ENCODE measurements at places on chromosomes 3 and 15.
A peak's percentile ranks its signal among the peaks of the same experiment; 100 is the strongest.

GRCh38 chr3:197674741-197675562 lies 61.8 kb downstream of the RUBCN start:
- DNase-seq = no peak

DNA sequence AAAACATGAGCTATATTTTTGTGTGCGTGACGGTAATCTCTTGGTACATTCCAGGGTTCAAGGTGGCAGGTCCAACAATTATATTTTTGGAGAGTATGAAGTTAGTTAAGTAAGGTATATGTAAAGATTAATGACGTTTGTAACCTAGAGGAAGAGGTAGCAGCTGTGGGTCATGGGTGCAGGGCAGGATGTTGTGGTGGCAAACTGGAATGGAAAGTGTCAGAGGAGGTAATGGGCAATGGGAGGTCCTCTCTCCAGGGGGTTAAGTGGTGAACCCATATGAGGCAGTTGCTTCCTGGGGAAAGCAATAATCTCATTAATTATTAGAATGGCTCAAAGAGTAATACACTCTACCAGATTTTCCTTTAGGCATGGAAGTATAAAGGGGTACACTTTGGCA lies 1.0 kb upstream of the CD200R1L start:
- DNase-seq = no peak

GRCh38 chr3:59380146-59380545 lies 330.3 kb upstream of the CFAP20DC start:
- DNase-seq = no peak

DNA sequence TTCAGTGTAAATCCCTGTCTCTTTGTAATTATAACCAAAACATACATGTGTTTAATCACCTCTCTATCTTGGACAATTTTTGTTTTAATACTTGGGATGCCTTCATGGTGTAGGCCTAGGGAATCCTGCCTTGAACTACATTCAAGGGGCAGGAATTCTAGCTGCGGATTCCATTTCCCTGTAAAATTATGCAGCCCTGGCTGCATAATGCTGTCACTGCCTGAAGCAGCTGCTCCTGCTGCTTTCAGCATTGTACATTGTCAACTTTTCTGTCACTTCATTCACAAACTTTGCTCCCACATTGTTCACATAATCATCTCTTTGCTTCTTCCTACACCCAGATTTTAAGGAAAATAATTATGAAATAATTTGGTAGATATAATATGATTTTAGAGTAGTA lies 638.7 kb downstream of the RBMS3 start:
- DNase-seq = no peak

GRCh38 chr15:36612063-36612788 lies 32.8 kb downstream of the CDIN1 start:
- DNase-seq = peak; percentile 88

- DNase-seq = no peak
These were observed 119.3 kb downstream of the RFX7 start for GRCh38 chr15:56124391-56124790.

DNA sequence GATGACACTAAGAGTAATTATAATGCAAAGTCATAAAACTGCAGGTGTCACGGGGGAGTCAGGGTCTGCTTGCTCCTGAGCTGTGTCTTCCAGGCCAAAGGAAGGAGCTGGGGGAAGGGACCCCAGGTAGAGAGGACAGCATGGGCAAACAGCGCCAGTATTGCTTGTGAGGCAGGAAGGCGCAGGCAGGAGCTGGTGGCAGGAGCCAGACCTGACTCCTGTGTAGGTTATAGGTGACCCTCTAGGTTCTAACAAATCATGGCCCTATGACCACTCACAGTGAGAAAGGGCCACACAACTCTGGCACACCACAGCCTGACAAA lies 1.9 kb downstream of the CISH start:
- no peak for DNase-seq

DNA sequence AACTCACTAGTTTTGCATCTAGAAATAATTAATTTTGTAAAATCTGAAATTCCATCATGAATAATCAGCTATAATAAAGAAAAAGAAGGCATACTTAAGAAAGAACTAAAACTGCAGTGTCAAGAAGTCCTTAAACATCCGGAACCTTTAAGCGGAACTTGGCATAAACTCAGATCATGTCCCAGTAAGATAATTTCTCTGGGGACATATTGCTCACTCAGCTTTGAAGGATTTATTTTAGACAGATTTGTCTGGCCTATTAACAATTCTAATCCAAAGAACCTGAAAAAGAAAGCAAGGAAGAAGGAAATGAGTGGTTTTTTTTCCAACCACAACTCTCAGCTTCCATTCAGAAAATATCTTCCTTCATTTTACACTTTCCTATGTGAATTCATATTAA lies 850.3 kb downstream of the ROBO1 start:
- no peak for DNase-seq

DNA sequence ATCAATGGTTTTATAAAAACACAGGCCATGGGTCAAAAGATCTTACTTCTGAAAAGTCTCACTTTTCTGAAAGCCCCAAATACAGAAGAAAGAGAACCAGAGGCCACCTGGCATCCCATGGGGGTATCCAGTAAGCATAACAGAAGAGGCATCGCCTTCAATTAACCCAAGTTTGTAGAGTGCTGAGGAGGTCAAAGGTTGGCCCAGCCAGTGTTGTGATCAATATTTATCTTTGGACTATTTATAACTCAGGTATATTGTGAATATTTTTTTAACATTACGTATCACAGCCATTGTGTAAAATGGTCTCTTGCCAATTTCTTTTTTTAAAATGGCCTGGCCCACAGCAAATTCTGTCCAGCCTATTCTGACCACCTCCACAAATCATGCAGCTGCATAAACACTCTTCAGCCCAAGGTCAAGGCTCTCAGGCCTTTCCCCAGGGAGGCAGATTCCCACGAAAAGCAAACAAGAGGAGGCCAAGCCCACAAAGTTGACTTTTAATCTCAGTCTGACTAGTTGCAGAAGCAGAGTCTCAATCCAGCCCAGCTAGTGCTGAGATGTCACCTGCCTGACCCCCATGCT lies 26.2 kb upstream of the SPTBN5 start:
- DNase-seq = no peak

DNA sequence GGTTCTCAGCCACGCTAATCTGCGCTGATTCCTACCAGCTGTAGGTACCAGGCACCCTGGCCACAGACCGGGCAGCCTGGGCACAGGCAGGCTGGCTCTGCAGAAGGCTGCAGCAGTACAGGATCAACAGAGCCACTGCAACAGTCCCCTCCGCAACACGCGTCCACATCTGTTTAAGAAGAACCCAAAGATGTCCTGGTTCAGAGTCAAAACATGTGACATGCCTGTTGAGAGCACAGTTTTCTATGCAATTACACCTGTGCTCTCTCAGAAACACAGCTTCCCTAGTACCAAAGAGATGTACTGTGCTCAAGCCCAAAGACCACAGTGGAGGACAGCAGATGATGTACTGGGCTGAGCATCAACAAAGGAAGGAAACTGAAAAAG lies 18.8 kb downstream of the LRIG1 start:
- no peak for DNase-seq

- DNase-seq = no peak
These were observed 2.0 kb upstream of the FAM219B start for GRCh38 chr15:74908635-74909034.

DNA sequence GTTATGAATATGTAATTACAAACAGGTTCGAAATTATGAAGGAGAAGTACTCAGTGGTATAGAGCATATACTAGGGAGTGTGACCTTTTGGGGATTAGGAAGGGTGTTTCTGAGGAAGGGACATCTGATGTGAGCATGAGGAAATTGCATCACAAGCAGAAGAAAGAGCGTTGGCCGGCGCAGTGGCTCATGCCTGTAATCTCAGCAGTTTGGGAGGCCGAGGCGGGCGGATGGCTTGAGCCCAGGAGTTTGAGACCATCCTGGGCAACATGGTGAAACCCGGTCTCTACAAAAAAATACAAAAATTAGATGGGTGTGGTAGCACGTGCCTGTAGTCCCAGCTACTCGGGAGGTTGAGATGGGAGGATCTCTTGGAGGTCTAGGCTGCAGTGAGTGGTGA lies 6.9 kb downstream of the CMTM7 start:
- DNase-seq = no peak

DNA sequence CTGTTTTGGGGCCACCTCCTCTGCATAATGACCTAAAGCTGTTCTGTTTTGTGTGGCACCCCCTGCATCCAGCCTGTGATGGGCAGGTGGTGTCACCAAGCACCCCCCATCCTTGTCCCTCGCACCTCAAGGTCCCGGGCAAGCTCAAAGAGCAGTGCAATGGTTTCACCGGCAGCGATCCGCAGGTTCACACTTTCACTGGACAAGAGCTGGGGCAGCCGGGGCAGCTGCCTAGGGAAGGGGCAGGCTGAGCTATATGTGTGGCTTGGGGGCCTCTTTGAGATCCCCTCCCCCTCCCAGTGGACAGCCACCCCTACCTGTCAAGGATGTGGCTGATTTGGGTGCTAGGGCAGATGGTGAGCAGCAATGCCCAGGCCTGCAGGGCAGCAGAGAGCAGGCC lies 3.1 kb downstream of the IFRD2 start:
- peak; percentile 41 for DNase-seq

DNA sequence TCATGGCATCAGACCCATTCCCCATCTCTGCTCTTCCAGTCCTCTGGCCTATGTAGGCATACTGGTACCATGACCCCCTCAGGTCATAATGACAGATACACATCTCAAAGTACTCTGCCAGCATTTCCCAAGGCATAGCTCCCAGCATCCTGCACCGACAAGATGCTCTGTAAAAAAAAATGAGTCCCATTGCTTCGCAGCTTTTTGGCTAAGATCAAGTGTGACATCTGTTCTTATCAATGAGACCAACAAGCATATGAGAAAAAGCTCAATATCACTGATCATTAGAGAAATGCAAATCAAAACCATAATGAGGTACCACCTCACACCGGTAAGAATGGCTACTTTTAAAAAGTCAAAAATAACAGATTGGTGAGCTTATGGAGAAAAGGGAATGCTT lies 463.9 kb upstream of the PROK2 start:
- no peak for DNase-seq

GRCh38 chr3:182083112-182083511 lies 371.4 kb downstream of the SOX2 start:
- no peak for DNase-seq

- no peak for DNase-seq
These were observed 76.9 kb downstream of the UBP1 start for GRCh38 chr3:33363113-33363800.

DNA sequence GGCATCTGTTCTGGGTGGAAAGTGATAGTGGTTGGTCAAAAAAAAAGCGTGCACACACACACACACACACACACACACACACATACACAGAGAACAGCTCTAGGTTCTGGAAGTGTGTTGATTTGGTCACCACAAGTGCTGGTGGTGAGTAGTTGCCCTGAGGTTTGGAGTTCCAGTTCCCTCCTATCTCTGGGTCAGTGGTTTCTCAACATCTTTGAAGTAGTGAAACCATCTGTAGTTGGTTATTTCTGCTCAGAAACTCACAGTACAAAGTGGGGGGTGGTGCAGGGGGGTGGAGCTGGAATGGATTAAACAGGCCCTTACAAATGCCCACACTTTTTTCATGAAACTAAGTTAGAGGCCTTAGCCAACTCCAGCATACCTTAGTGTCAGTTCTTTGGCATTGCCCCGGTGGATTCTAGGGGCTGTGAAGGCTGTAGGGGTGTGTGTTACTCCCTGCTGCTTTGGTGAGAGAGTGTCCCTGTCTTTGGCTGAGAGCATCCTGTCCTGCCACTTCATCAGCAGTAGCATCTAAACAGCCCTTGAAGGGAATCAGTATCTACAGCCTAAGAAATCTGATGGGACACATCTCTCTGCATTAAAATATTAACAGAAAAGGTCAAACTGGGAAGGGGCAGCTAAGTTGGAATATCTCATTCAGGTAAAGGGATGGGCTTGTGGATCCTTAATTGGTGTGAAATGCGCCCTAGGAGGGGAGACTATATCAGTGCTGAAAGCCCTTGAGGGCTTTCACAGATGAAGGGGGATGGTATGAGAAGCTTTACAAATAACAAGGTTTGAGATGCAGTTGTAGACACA lies 20.6 kb downstream of the SMAD3 start:
- DNase-seq = no peak

GRCh38 chr3:168583977-168584376 lies 488.3 kb upstream of the GOLIM4 start:
- no peak for DNase-seq

GRCh38 chr3:55006244-55006676 lies 78.4 kb upstream of the LRTM1 start:
- peak; percentile 82 for DNase-seq

DNA sequence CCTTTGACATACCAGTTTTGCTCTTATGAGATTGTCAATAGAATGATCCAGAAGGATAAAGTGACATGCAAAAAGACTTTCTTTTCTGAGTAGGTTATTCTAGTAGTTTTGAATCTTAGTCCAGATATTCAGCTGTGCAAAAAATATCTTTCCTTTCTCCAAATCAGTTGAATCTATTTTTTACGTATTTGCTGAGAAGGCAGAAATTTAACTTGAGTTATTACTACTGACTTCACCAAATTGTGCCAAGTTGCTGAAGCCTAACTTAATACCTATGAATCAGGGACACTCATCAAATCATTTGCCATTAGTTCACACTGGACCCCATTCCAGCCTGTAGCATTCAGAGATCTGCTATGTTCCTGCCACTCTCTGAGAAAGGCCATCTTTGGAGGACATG lies 215.6 kb downstream of the EPHA6 start:
- DNase-seq = no peak

GRCh38 chr15:79403501-79403900 lies 28.6 kb upstream of the MINAR1 start:
- DNase-seq = no peak

- DNase-seq = peak; percentile 77
These were observed 24.3 kb downstream of the CYP8B1 start for GRCh38 chr3:42851228-42851834.

GRCh38 chr15:92226020-92226612 lies 167.6 kb upstream of the ST8SIA2 start:
- no peak for DNase-seq

DNA sequence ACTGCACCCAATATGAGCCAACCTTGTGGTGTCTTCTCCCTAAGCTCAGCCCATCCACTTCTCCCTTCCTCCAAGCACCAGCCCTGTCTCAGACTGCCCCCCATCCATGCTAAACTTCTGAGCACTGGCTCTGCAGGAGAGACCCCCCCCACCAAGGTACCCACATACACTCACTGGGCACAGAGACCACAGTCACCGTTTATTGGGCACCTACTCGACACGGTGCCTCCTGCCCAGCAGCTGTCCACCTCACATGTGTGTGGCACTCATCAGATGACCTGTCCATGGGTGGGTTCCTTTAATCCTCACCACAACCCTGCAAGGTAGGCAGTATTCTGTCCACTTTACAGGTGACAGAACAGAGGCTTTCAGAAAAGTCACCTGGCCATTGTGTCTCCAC lies 22.3 kb upstream of the SFMBT1 start:
- DNase-seq = peak; percentile 21

GRCh38 chr15:98794748-98795147 lies 146.4 kb downstream of the IGF1R start:
- peak; percentile 63 for DNase-seq

GRCh38 chr15:74124759-74125158 lies 5.6 kb upstream of the ISLR2 start:
- no peak for DNase-seq

GRCh38 chr3:66553441-66554113 lies 52.8 kb upstream of the LRIG1 start:
- DNase-seq = no peak

- DNase-seq = no peak
These were observed 642.3 kb upstream of the ADAMTS9 start for GRCh38 chr3:65330072-65330471.

- DNase-seq = no peak
These were observed 27.7 kb downstream of the GRM2 start for GRCh38 chr3:51734572-51734907.

Measured in islet precursor cell (in vitro differentiated cells).